ELF-1 (cell line): ENCODE measurements at places on chromosomes 7 and 10.

GRCh38 chr7:139366400-139366799 lies 6.7 kb downstream of the LUC7L2 start:
- no peak for DNase-seq

DNA sequence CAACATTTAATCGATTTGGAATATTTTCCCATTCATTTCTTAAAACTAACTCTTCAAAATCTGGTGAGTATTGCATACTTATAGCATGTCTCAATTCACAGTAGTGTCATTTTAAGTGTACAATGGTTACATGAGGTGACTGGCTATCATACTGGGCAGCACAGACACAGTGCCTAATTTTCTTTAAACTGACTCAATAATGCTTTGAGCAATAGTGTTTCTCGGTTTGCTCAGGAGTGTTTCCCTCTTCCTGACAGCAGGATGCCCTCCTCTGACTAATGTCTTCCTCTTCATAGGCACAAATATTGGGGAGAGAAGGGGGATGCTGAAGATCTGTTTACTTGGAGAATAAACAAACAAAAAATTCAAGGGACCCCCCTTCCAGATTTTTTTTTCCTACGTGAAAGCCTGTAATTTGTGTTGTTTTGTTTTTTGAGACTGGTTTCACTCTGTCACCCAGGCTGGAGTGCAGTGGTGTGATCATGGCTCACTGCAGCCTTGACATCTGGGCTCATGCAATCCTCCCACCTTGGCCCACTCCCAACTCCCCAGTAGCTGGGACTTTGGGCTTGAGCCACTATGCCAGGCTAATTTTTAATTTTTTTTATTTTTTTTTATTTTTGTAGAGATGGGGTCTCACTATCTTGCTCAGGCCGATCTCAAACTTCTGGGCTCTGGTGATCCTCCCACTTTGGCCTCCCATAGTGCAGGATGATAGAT lies 2.2 kb downstream of the MRC1 start:
- DNase-seq, result no peak

GRCh38 chr7:29167721-29168120 lies 21.4 kb upstream of the CPVL start:
- DNase-seq, result no peak

GRCh38 chr7:132609222-132609621 lies 33.0 kb upstream of the PLXNA4 start:
- DNase-seq, result no peak

DNA sequence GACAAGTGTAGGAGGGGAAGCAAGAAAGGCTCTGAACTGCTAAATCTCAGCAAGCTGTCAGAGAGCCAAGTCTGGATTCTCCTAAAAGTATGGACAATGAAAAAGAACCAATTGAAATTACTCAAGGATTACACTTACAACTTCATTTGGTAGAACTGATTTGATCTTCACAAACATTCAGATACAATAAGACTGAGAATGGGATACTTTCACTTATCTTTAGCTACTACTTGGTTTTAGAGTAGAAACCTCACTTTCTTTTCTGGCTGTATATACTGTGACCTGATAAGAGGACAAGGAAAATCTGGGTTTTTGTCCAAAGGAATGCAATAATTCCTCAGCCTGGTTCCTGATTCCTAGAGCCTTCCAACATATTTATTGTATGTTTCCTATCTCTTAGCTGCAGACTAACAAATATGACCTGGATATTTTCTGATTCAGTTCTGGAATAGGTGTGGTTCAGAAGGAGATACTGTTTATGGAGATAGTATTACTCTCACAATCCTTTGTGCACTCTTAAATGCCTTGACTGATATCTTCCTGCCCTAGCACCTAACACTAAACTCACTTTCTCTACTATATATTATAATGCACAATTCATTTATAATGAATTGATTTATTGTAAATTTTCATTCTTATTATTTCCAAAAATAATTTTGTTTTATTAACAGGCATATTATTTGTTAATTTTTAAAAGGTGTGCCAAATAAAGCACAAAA lies 7.3 kb downstream of the SEMA3A start:
- DNase-seq, result no peak

DNA sequence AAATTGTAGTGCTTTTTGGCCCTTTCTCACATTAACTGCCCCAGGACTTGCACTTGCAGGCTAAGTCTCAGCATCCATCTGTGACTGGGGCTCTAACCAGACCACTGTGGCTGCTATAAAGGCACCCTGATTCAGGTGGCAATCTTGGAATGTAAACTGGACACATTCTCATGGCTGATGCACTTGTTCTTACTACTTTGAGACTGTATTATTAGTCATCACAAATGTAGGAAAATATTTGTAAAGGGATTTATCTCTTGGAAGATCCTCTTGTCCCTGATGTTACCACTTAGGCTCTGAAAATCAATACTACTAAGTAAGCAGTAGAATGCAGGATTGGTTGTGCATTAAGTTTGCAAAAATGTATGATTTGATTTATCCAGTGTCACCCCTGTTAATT lies 25.0 kb downstream of the PDE1C start:
- no peak for DNase-seq

DNA sequence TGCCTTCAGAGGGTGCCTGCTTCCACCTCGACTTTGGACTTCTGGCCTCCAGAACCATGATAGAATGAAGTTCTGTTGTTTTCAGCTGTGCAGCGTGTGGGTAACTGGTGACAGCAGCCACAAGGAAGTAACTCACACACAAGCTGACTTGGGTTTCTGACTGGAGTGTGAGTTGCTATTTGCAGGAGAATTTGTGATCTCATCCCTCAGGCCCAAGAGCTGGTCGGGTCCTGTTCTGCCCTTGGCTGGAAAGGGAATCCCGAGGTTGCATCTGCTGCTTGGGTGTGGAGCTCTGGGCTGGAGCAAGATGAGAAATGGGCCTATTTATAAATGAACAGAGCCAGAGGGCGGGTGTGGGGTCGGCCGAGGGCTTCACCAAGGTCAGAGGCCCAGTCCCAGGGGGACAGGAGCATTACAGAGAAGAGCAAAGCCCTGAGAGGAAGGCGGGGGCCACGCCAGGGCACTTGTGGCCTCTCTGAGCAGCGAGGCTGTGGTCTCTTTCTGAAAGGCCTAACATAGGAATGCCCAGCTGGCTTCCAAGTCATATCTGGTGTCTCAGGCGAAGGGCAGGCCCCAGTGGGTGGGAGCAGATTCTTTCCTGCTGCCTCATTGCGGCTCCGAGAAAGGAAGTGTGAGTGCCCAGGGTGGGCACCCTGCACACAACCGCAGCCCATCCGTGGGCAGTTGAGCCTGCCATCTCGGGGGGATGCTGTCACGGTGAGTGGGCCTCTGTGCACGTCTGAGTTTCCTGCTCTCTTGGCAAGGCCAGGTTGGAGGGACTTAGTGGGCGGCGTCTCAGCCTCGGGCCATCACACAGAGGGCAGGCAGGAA lies 26.5 kb upstream of the C10orf71 start:
- no peak for DNase-seq

GRCh38 chr7:111071556-111071955 lies 19.4 kb upstream of the LRRN3 start:
- DNase-seq, result no peak
